ENCODE measurements at places on chromosomes 16 and 17.

DNA sequence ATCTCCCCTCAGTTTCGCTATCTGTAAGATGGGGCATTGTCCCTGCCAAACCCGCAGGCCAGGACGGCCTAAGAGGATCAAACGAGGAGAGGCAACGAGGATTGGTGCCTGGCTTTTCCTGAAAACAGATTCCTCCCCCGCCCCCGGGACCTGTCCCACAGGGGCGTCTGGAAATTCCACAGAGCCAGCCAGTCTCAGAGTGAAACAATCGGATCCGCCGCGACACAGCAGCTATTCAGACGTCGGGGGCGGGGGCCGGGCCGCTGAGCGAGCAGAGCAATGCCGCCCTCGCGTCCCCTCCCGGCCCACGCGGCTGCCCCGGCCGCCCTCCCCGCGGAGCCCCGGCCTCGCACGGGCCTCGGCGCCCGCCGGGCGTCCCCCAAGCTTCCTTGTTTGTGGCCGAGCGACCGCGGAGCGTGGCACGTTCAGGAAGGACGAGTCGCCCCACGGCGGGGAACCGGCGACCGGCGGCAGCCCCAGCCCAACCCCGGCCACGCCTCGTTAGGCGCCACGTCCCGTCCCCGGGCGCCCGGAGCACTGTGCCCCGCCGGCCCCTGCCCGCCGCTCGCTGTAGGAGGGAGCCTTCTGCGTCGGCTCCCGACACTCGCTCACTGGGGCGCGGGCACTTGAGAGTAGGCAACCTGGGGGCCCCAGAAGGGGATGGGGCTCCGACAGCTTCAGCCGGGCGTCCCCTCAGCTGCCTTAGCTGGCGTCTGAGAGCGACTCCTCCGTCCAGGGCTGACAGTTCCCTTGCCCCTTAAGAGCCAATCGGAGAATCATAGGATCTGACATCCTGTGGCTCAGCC lies 29.6 kb upstream of the PHOSPHO1 start:
- no peak for DNase-seq

DNA sequence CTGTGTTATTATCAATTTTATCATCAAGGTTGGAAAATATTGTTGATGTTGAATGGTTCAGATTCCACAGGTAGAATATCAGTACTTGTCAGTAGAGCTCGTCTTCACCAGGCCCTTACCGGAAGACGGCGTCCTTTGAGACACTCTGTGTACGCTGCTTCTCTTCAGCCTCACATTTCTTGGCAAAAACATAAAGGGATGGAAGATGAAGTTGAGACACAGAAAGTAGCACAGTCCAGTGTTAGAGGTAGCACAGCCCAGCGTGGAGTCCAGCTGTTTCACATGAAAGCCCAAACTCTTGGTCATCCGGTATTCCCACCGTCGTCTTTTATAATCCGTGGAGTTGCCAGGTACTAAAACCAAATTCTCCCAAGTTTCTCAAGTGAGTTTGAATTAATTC lies 30.4 kb downstream of the ATP2C2 start:
- no peak for DNase-seq

DNA sequence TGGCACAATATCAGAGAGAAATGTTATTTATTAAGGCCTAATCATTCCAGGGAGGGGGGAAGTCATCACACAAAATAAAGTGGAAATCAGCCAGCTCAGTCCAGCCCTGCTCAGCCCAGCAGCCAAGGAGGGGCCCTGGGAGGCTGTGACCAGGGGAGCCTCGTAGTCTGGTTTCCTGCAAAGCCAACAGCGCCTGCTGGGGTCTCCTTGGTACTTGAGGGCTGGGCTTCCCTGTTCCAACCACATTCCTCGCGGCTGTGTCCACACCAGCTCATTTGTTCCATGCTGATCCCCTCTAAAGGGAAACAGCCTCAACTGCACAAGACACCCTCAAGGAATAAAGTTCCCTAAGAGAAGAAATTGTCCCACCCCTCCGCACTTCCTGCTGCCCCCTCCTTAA lies 154.0 kb downstream of the TMEM132E start:
- no peak for DNase-seq

DNA sequence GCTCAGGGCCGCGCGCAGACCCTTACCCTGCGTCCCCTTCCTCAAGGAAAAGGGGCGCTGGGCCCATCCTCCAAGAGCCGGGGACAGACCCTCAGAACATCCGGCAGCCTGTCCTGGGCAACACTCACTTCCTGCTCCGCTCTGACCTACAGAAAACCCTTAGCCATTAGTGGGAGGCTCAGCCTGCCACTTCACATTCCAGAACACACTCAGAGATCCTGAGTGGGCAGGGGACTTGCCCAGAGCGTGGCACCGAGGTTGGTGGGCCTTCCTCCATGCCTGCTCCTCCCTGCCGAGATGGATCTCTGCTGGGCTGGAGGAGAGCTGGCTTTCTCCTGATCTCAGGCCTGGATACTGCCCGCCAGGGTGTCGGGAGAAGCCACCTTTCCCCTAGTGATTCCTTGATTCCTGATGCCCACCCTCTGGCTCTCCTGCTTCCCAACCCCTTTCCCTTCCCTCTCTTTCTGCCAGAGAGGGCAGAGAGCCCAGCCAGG lies 1.5 kb downstream of the SCARF1 start:
- no peak for DNase-seq

DNA sequence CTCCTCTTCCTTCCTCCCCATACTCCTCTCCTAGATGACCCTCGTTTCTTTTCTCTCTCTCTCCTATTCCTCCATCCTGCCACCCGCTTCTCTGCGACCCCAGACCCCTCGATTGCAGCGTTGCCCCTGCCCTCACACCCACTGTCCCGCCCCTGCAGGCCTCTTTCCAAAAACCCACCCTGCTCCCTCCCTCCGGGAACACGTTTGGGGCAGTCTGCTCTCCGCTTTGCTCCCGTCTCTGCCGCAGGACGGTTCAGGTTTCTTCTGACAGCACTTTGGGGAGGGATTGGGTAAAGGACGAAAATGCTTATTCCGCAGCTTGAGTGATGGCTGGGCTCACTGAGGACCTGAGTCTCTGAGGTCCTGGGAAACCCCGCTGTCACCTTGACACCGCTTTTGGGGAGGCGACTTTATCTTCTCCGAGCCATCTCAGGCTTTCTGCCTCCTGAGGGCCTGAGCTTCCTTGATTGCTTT lies 690 bp downstream of the NDE1 start:
- no peak for DNase-seq

Measured in COR-L47 (cell line).